Right hindlimb (tissue), 1 donor: ENCODE measurements at places on chromosomes 2 and 18.
A peak's percentile ranks its signal among the peaks of the same experiment; 100 is the strongest.

- DNase-seq = no peak
Measured at GRCh38 chr2:109727929-109728447, 66.1 kb upstream of the RGPD5 start.

GRCh38 chr2:159427048-159427447 is 140.5 kb upstream of the WDSUB1 start:
- DNase-seq = no peak

DNA sequence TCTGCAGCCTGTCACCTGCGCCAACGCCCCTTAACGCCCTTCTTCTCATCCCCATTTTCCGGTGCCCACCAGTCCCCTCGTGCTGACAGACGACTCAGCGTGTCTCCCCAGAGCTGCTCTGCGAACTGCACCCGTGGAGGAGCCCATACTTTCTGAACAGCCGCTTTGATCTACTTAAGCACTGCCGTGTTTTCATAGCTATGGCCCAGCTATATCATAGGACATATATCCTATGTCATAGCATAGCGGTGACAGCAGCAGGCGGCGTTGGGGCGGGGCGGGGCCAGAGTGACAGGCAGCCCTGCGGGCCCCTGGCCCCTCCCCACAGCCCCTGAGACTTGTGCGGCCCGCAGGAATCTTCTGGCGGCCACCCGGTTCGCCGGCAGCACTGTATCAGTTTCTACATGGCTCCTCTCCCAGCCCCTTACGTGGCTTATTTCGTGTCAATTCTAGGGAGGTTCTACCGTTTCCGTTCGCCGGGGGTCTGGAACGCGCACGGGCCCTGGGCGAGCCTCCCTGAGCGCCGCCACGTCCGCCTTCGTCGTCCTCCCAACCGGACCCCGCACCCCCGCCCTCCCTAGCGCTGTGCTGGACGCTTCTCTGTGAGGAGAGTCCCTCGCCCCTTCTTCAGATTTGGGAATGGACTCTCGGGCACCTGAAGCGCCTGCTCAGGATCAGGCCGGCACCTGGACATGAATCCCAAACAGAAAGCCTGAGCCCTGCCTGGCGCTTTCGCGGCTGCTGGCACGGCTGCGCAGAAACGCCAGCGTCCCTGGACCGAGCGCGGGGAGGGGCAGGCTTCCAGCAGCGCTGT is 35.4 kb downstream of the PTPN18 start:
- peak; percentile 87 for DNase-seq

DNA sequence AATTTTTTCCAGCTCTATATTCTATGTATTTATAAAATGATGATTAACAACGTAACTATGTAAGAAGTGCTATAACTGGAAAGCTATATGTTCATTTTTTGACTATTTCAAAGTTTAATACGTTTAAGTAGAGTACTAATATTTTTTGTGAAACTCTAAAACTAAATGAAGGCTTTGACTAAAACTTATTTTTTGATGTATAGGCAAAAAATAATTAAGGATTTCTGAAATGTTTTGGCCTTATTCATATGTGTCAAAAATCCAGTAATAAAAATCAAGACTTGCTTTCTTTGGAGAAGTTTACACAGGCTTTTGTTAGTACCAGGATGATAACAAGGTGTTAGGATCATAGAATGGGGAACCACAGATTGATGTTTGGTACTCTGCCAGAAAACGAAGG is 58.2 kb upstream of the ZEB2 start:
- no peak for DNase-seq

GRCh38 chr18:40017021-40017420 is 1938.0 kb upstream of the PIK3C3 start:
- no peak for DNase-seq

GRCh38 chr2:241344925-241345651 is 11.0 kb upstream of the FARP2 start:
- DNase-seq = no peak

DNA sequence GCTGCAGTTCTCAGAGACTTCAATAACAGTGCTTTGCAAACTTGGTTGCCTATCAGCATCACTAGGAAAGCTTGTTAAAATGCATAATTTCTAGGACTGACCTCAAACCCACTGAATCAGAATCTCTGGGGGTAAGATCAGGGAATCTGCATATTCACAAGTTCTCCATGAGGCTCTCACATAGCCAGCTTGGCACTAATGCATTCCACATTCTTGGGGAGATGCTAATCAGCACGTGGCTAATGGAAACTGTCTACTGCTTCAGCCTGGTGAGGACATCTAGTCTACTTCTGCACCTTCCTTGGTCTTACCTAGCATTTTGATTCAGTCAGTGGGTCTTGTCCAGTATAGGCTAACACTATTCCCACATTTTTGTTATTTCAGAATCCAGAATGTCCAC is 56.3 kb downstream of the RBKS start:
- no peak for DNase-seq

GRCh38 chr2:184558713-184559464 is 39.4 kb upstream of the ZNF804A start:
- DNase-seq = no peak

DNA sequence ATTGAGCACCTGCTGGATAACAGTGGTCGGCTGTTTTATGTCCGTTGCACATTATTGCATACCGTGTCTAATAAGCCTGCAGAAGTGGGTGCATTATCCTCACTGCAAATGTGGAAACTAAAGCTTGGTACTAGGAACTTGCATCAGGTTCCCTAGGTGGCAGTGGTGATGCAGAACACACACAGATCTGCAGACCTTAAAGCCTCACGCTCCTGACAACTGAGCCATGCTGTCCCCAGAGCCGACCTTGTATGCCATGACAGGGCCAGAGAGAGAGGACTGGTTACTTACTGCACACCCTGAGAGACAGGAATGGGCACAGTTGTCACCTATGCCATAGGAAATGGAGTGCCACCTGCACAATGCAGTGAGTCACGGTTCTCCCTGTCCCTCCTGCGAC is 151.8 kb downstream of the SH3RF3 start:
- no peak for DNase-seq

DNA sequence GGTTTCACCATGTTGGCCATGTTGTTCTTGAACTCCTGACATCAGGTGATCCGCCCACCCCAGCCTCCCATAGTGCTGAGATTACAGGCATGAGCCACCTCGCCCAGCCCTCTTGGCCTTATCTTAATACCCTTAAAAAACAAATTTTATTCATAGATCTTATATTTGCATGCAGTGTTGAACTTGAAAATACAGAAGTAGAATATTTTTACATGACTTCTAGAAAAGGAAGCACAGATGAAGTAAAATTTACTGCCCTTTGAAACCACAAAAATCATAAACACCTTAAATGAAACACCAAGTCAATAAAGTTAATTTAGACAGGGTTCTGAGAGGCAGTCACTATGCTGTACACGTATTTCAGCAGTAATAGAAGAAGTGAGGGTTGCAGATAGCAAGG is 145.7 kb downstream of the CERS6 start:
- DNase-seq = no peak

DNA sequence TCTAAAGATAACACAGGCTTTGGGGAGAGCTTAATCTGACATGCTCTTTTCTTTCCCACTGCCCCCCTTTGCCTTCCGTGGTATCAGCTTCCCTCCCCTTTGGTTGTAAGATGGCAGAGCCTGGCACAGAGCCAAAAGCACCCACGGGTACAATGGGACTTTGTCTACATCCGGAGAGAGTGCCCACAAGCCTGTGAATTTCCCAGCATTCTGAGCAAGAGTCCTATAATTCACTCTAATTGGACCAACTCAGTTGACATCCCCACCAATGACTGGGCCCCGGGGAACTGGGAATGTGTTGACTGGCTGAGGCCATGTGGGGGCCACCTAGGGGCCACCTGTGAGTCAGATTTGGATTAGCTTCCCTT is 20.1 kb upstream of the C2orf72 start:
- no peak for DNase-seq

DNA sequence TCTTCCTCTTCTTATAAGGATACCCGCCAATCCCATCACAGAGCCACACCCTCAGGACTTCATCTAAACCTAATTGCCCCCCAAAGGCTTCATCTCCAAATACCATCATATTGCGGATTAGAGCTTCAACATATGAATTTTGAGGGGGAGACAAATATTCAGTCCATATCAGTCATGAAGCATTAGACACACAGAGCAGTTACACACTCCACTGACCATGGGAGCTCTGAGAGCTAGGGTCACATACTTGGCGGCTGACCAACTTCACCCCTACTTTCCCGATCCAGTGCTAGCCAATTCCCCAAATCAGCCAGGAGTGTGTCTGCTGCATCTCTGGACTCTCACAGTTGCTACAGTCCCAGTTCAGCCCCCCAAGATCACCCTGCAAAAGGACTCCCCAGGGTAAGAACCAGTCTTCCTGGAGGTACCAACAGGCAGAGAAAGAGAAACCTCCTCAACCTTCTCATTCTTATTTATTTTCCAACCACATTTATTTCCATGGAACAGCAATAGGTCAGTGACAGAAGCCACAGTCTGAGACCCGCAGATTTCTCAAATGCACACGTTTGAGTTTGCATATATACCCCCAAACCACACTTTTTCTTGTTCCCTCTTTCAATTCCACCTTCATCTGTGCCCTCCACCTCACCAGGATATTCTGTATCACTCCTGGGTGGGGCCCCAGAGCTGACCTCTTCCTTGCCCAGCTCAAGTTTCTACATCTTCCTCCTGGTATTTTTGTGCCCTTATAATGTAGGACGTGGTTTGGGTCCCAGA is 33.3 kb downstream of the SPP2 start:
- no peak for DNase-seq

DNA sequence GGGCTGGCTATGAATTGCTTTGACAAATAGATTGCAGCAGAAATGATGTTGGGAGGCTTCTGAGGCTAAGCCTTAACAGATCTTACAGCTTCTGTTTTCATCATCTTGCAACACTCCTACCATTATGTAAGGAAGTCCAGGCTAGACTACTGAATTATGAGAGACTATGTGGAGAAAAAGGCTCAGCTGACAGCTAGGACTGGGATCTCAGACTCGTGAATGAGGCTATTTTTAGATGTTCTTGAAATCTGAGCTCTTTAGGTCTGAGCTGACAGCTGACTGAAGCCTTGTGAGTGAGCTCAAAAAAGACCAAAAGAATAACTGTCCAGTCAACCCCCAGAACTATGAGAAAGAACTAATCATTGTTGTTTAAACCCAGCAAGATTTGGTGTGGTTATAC is 70.3 kb downstream of the VWC2L start:
- no peak for DNase-seq
